ENCODE measurements at places on chromosomes 6 and 20. TPM values are rescaled to one million over a fixed set of nuclear protein-coding genes. Genes with fewer than 3 reads are reported as not detected.

EDN1 gene
- polyA plus RNA-seq, result 0.23 TPM

UNC5CL gene
- 2.3 TPM for polyA plus RNA-seq

SEMG1 gene
- 0.64 TPM for polyA plus RNA-seq

GNMT gene
- 3.4 TPM for polyA plus RNA-seq

CFAP61 gene
- polyA plus RNA-seq, result 0.08 TPM

ZNF165 gene
- polyA plus RNA-seq, result 1.2 TPM

PPARD gene
- 18.9 TPM for polyA plus RNA-seq

SALL4 gene
- polyA plus RNA-seq, result 112 TPM

EFCAB8 gene
- 0.06 TPM for polyA plus RNA-seq

HLA-DQA1 gene
- polyA plus RNA-seq, result 0.12 TPM

MYMX gene
- polyA plus RNA-seq, result 5.3 TPM

GJE1 gene
- not detected for polyA plus RNA-seq

FAM184A gene
- 6.3 TPM for polyA plus RNA-seq

MTG2 gene
- polyA plus RNA-seq, result 14.4 TPM

ZKSCAN4 gene
- polyA plus RNA-seq, result 1.4 TPM

SCRT2 gene
- polyA plus RNA-seq, result 0.14 TPM

KIF25 gene
- 1.5 TPM for polyA plus RNA-seq

PXT1 gene
- polyA plus RNA-seq, result 0.06 TPM

CAGE1 gene
- 0.02 TPM for polyA plus RNA-seq

CD93 gene
- polyA plus RNA-seq, result under 0.01 TPM

C6orf141 gene
- 7.6 TPM for polyA plus RNA-seq

C20orf202 gene
- polyA plus RNA-seq, result 0.11 TPM

NKX2-4 gene
- 0.12 TPM for polyA plus RNA-seq

BICRAL gene
- polyA plus RNA-seq, result 6.9 TPM

TRDN gene
- polyA plus RNA-seq, result 1.2 TPM

CTCFL gene
- 0.30 TPM for polyA plus RNA-seq

VARS2 gene
- polyA plus RNA-seq, result 26.8 TPM

All from H1 (cell line).